K562 (cell line): ENCODE measurements at places on chromosomes 16 and 17.

GRCh38 chr16:67865318-67865717 lies 7.5 kb upstream of the EDC4 start:
- DNase-seq, result no peak

DNA sequence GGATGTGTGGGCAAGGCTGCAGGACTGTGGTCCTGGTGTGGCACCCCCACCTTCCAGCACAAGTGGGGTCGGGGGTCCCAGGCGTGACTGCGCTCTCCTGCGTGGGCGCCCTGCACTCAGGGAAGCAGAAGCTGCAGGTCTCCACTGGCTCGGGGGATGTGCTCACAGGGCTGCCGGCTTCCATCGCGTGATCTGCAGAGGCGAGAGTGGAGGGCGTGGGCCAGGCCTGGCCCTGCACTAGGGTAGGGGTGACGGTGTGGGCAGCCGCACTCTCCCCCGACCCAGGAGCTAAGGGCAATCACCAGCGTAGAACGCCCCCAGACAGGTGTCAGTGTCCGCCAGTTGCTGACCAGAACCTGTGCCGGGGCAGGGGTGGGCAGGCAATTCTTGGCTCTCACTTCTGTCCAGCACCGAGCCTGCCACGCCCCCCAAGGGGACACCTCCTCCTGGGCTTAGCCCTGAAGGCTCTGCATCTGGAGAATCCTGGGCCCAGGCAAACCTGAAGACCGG lies 32.3 kb downstream of the TNFRSF13B start:
- DNase-seq, result no peak

GRCh38 chr16:30437511-30438046 lies 7.7 kb upstream of the DCTPP1 start:
- DNase-seq, result no peak

- no peak for DNase-seq
Observed at GRCh38 chr17:59830846-59831486, 61.8 kb downstream of the TUBD1 start.

GRCh38 chr16:50828164-50828702 lies 86.3 kb downstream of the CYLD start:
- no peak for DNase-seq

GRCh38 chr17:47742319-47743181 lies 9.5 kb downstream of the TBX21 start:
- DNase-seq, result peak; percentile 77

GRCh38 chr17:79936641-79937381 lies 97.6 kb upstream of the CBX4 start:
- no peak for DNase-seq

DNA sequence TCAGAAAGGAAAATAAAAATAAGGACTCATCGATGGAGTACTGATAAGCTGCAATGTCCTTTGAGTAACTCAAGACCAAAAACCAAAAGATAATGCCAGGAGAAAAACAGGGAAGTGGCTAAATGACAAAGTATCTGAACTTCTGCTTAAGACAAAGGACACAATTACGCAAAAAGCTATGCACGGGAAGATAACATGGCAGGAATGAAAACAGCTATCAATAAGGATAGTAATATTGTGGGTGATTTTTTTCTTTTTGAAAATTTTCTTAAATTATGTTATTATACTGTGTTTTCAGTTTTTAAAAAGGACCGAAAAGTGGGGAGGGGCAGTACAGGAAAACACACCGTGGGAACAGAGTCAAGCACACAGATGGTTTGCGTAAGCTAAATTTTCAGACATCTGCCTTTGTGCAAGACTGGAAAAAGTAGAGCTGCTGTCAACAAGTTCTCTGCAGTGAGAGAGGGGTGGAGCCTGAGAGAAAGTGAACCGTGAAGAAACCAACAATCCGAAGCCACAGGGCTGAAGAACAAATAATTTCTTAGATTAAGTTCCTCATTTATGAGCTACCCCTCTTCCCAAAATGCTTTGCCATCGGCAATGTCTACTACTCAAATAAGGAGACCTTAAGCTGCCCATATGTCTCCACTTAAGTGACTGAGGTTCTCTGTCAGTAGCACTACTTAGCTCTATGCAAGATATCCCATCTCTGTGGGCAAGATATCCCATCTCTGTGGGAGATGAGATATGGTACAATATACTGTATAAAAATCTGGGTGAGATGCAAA lies 99.9 kb upstream of the CORO6 start:
- peak; percentile 51 for DNase-seq

GRCh38 chr16:66375451-66375850 lies 9.0 kb downstream of the CDH5 start:
- no peak for DNase-seq

DNA sequence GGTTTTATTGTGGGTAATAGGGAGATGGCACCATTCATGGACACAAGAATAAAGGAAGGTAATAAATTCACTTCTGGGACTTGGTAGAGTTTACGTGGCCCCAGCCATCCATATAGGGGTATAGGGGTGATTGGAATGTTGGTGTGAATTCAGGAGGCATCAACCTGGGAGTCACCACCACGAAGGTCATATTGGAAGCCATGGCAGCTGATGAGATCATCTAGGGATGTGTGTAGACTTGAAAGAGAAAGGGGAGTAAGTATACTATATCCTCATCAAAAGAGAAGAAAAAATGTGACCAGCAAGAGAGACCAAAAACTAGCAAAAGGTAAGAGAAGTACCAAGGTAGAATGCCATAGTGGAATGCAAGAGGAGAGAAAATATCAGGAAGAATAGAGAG lies 26.6 kb upstream of the GINS3 start:
- no peak for DNase-seq

GRCh38 chr17:4585638-4585994 lies 1.3 kb downstream of the SMTNL2 start:
- DNase-seq, result no peak

DNA sequence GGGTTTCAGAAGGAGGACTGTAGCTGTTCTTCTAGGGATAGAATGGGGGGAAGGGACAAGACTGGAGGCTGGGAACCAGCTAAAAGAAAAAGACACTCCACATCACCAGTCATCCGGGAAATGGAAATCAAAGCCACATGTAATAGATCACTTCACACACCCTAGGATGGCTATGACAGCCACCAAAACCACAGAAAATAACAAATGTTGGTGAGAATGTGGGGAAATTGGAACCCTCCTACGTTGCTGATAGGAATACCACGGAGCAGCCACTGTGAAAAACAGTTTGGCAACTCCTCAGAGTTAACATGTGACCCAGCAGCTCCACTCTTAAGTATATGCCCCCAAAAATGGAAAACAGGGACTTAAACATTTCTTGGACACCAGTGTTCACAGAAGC lies 2.3 kb downstream of the TLE7 start:
- DNase-seq, result no peak

DNA sequence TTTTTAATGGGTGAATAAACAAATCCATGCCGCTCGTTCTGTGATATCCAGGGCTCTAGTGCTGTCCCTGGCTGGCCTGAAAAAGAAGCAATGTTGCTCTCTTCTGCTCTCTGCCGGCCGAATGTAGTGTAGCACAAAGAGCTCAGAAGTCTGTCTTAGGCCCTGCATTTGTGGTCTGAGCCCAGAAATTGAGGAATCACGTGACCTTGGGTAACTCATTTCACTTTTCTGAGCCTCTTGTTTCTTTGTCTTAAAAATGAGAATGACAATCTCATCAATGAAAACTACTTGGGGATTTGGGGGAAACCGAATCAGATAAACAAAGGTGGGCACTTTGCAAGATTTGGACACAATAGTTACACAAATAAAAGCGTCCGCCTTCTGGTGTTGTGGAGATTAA lies 381.6 kb upstream of the ASIC2 start:
- DNase-seq, result peak; percentile 82

- DNase-seq, result no peak
Observed at GRCh38 chr16:54180421-54181359, 105.9 kb downstream of the IRX3 start.

GRCh38 chr16:30748634-30749445 lies 615 bp downstream of the PHKG2 start:
- DNase-seq, result no peak

GRCh38 chr16:86846136-86846535 lies 267.8 kb downstream of the FOXL1 start:
- no peak for DNase-seq

- no peak for DNase-seq
Observed at GRCh38 chr16:9419161-9419560, 327.7 kb downstream of the HAPSTR1 start.

- peak; percentile 9 for DNase-seq
Observed at GRCh38 chr17:53032861-53033271, 789.9 kb upstream of the KIF2B start.

DNA sequence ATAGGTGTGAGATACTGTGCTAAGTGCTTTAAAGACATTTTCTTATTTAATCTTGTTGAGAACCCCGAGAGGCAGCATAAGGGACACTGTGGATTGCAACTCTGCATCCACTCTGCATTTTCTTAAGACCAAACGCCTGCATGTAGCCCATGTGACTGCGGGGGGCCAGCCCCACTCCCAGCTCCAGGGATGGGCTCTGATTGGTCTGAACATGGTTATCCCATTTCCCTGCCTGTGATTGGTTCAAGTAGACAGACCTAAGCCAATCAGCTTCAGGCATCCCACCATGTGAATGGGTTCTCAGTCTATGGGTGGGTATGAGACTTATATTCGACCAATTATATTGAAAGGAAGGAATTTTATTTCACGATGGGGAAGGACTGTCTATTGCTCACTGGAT lies 33.2 kb upstream of the USP7 start:
- peak; percentile 79 for DNase-seq

DNA sequence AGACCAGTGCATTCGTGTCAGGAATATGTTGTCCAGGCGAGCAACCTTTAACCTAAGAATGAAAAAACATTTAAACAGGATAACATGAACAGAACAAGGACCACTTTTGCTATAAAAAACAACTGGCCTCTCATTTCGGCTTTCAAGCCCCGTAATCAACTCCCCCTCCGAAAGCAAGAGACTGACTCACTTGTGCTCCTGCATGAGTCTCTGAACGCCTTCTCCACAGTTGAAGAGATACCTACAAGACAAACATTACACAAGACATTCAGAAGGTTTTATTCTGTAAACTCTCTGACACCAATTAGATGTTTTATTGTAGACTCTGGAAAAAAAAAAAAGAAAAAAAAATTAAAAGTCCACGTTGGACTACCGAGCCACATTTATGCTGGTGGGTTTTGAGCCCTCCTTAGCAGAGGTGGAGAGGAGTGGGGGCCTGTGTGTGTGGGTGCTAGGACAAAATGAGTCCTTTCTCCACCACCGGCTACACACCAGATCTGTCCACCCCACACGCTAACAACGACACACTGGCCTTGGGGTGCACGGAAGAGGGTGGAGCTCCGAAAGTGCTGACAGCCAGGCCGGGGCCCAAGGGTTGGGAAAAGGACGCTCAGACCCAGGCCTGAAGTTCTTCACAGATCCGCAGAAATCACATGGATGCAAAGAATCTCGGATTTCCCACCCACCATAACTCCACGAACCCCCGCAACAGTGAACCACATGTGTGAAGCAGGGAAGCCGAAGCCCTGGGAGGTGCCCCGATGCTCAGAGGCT lies 759 bp downstream of the ELAC2 start:
- DNase-seq, result no peak

- DNase-seq, result no peak
Observed at GRCh38 chr17:40559564-40559916, 5.7 kb downstream of the CCR7 start.

DNA sequence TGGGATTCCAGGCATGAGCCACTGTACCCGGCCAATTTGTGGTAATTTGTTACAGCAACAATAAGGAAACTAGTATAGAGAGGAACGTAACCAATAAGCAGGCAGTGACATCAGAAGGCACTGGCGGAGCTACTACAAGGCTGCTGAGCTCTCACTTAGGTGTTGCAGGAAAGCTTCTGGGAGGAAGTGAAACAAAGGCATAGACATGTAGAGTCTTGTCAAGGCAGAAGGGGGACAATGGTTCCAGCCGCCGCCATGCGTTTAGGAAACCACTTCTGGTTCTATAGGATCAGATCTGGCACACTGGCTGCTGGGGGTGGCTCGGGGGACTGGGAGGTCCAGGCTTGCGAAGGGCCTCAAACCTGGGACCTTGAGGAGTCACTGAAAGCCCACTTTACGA lies 9.4 kb upstream of the CPSF4L start:
- DNase-seq, result no peak

- no peak for DNase-seq
Observed at GRCh38 chr16:81572386-81573144, 128.0 kb downstream of the CMIP start.

- DNase-seq, result no peak
Observed at GRCh38 chr17:77558846-77559626, 399.5 kb upstream of the TNRC6C start.

DNA sequence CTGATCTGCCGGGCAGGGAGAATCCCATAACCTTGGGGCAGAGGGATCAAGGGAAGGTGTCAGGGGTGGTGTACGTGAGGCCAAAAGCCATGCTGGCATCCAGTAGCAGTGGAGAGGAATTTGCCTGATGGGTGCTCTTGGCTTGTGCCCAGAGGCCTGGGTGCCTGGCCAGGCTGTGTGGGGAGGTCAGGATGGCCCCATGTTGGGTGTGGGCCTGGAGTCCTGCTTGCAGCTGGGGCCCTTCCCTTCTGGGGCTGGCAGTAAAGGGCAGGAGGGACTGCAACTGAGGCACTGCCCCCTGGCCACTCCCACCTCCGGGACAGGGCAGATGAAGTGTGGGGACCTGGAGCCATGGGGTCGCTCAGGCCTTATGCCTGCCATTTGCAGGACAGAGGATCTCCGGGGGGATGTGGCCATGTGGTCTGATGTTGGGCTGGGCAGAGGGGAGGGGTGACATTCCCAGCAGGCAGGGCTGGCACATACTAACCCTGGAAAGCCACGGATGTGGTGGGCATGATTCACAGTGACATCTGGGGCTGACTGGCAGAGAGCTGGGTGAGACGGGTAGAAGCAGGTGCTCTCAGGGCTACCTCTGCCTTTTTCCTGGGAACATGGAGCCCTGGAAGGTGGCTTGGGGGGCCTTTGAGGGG lies 3.5 kb downstream of the FMNL1 start:
- no peak for DNase-seq

DNA sequence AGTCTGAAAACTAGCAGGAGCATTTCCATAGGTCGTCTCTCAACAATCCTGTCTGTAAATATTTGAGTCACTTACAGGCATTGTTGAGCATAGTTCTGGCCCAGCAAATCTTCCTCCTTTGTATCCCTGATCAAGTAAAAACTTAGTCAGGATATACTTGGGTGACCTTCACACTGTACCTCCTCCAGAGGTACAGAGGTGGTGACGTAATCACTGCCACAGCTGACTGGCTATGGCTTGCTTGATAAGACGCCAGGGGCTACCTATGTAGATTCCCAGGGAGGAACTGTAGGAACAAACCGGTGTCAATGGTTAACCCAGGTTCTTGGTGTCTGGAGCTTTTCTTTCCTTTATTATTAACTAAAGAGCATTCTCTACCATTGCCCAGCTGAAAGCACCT lies at the start of gene KCNJ16:
TSS of gene KCNJ16 (plus strand) at position 270 of the 400 bp plus-strand sequence. CDS start 56,863 bp downstream, outside the sequence.
- DNase-seq, result no peak

GRCh38 chr16:12558641-12559040 lies 245.0 kb downstream of the CPPED1 start:
- peak; percentile 14 for DNase-seq

- no peak for DNase-seq
Observed at GRCh38 chr16:500709-501108, 26.8 kb upstream of the CAPN15 start.

DNA sequence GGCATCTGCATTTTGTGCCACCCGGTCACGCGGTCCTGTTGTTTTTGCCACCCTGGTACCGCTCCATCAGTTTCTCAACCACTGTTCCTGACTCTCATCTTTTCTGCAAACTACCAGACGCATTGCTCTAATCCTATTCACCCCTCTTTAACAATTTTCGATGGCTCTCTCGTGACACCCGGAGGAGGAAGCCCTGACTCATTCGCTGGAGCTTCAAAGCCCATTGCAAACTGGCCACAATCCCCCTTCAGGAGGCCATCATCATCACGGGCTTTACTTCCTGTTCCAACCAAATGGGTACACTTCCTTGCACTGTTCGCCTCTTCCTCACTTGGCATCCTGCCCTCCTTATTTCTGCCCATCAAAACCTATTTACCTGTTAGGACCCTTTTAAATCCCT lies 155.3 kb downstream of the RGS9 start:
- no peak for DNase-seq
